Motor neuron (in vitro differentiated cells): ENCODE measurements at places on chromosomes 12 and 14. TPM values are rescaled to one million over a fixed set of nuclear protein-coding genes. Genes with fewer than 3 reads are reported as not detected.

Gene TAS2R42
- total RNA-seq, result 1.8 and 2.3 TPM in 2 replicates

Gene TBK1
- total RNA-seq, result 12.4 TPM in 2 replicates

Gene MLXIP
- total RNA-seq, result 21.6 and 22.2 TPM in 2 replicates

Gene EIF2S3B
- 1.5 and 2.0 TPM in 2 replicates for total RNA-seq

Gene GLS2
- total RNA-seq, result 4.2 and 4.7 TPM in 2 replicates

Gene FAM216A
- total RNA-seq, result 44.9 and 45.8 TPM in 2 replicates

DNA sequence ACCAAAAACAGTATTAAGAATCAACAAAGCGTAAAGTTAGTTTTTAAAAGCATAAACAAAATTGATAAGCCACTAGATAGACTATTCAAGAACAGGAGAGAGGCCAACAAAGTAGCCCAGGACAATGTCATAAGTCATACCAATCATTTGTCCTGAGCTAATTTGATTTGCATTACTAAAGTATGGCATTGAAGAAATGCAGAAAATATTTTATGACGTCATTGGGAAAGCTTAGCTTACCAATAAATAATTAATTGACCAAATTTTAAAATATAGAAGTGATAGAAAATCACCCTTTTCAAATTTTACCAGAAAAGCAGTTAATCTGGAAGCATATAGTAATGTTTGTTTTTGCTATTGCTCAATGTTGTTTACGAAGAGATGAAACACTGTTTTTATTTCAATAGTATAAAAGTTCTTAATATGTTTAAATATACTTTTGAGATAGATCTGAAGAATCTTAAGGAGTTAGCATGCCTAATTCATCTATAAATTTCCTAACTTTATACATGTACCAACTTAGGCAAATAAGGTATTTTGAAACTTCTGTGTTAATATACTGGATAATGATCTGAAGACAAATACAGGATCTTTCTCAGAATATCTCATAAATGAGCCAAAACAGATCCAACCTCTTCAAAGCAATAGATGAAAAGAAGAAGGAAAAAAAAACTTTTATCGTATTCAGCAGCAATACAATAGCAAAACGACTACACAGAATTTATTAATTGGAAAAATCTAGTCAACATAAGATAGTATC is 1118.5 kb downstream of the SLC16A7 start:
- ATAC-seq, result no peak

DNA sequence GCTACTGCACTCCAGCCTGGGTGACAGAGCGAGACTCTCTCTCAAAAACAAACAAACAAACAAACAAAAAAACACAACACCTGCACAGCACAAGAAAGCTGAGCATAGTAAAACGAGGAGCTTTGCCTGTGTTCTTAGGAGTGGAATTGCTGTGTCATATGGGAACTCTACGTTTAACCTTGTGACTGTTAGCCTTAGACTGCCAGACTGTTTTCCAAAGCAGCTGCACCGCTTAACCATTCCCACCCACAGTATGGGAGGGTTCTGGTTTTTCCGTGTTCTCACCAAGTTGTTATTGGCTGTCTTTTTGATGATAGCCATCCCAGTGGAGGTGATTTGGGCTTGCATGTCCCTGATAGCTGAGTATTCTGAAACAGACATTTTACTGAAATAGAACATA is 9.2 kb downstream of the WNT5B start:
- ATAC-seq, result no peak

DNA sequence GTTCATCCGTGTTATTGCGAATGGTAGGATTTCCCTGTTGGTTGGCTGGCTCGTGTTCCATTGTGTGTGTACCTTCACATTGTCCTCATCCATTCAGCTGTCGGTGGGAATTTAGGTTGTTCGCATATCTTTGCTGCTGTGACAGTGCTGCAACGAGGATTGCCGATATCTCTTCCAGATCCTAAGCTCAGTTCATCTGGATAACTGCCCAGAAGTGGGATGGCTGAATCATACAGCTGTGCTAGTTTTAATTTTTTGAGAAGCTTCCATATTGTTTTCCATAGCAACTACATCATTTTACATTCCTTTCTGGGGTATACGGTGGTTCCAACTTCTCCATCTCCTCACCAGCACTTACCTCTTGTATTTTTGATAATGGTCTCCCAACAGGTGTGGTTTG is 292.8 kb upstream of the SFSWAP start:
- no peak for ATAC-seq

- peak; percentile 88 for ATAC-seq
Measured at GRCh38 chr14:106211334-106211900, 685.0 kb downstream of the TMEM121 start.

DNA sequence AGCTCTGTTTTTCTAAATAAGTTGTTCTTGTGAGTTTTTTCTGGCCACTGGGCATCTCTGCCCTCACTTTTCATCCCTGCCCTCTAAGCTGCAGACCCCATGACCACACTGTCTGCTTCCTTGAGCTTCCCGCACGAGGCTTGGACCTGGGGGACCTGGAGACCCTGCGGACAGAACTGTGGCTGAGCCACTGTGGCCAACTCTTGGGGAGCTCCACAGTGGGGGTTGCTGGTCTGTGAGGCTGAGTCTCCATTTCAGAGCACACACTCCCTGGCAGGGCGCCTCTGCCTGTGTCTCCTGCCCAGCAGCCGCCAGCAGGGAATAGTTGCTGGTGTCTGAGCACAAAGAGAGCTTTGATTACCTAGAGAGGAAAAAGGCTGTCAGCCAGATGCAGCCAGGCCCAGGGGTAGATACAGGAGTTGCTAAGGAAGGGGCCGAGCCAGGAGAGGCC is 13.1 kb upstream of the RIN3 start:
- ATAC-seq, result no peak

DNA sequence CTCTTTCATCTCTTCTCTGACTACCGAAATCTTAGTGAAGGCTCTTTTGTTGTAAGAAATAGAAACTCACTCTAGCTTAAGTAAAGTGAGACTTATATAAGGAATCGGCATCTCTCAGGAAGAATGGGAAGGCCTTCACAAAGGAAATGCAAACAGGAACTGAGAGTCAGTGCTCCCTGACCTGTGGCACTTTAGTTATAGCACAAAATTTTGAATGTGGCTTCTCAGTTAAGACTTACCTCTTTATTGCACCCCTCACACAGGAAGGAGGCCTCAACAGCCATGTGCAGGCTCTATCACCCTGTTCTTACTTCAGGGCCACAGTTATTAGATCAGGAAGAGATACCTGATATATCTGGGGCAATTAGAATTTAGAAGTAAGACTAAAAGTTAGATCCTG is 224.7 kb upstream of the EGLN3 start:
- ATAC-seq, result no peak

- ATAC-seq, result peak; percentile 55
Measured at GRCh38 chr12:3304436-3305165, 186.4 kb upstream of the PRMT8 start.

- ATAC-seq, result no peak
Measured at GRCh38 chr14:26173581-26174110, 424.2 kb downstream of the NOVA1 start.

DNA sequence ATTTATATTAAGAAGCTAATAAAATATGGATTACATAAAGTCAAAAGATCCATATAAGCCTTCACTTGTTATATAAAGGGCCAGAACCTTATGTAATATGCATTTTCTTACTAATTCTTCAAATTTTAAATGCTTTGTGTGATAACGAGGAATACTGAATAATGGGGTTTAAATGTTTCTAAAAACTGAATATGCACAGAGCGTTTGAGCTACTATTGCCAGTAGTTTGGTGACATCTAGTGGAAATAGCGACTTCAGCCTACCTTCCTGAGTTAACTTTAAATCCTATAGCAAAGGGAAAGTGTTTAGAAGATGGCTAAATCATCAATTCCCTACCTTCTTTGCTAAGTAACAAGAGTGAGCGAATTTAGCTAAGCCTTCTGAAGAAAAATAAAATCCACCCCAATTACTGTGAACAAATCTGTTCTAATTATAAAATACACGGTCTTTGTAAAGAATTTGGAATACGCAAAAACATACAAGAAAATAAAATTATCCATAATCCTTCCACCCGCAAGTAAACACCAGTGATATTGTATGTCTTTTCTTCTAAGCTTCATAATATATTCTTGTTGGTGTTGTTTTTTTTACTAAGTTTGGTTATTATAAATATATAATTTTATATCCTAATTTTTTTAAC is 115.5 kb upstream of the G2E3 start:
- peak; percentile 55 for ATAC-seq

- no peak for ATAC-seq
Measured at GRCh38 chr12:21545557-21545956, 19.5 kb downstream of the SPX start.

GRCh38 chr14:59254146-59254910 is 65.9 kb downstream of the DAAM1 start:
- peak; percentile 49 for ATAC-seq

DNA sequence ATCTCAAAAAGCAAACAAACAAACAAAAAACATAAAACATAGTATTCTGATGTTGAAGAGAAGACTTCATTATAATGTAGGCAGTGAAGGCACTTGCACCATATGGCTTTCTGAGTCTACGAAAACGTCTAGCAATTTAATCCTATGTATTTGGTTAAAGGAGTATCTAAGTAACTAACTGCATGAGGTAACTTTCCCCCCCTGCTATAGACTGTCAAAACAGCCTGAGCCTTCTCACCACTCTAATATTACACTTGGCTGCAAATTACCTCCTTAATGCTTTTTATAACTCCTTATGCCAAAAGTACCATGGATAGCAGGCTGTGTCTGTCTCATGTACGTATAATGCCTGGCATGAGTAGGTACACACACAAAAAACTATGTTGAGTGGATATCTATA is 607.6 kb upstream of the FLRT2 start:
- ATAC-seq, result no peak

DNA sequence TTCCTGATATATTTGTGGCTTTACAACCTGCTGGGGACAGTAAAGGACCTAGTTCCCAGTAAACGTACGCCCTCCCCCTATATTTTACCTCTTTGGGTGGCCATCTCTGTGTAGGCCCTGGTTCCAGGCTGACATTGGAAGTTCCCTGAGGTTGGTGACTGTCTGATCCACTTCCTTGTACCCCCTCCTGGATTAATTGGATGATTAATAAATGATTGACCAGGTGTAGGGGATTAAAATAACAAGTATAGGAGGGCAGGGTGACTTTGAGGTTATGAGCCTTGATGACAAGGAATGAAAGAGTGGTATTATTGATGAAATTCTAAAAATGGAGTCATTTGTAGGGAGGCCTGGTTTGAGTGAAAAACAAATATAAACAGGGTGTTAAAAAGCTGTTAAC is 9.6 kb downstream of the SUSD6 start:
- ATAC-seq, result no peak

- ATAC-seq, result no peak
Measured at GRCh38 chr14:99503848-99504453, 22.7 kb downstream of the CCNK start.

- ATAC-seq, result no peak
Measured at GRCh38 chr12:88255847-88256246, 113.7 kb downstream of the TMTC3 start.

- ATAC-seq, result no peak
Measured at GRCh38 chr14:78701246-78701645, 531.1 kb downstream of the NRXN3 start.

DNA sequence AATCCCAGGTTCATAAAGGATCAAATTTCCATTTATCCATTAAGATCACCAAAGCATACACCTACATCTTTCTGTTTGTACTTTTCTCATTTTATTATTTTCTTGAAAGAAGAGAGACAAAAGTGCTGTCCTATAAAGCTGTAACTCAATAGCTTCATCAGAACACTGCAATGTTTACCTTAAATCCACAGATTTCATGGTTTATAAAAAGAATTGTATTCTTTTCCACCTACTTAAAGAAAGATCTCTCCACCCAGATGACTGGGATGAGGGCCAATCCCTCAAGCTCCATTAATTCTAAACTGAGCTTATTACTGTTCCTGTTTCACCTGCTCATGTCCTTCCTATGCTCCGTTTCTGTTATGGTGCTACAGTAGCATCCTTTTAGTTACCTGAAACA is 470.6 kb downstream of the BCAT1 start:
- ATAC-seq, result no peak

- peak; percentile 43 for ATAC-seq
Measured at GRCh38 chr12:43758247-43758727, 303 bp downstream of the PUS7L start.

DNA sequence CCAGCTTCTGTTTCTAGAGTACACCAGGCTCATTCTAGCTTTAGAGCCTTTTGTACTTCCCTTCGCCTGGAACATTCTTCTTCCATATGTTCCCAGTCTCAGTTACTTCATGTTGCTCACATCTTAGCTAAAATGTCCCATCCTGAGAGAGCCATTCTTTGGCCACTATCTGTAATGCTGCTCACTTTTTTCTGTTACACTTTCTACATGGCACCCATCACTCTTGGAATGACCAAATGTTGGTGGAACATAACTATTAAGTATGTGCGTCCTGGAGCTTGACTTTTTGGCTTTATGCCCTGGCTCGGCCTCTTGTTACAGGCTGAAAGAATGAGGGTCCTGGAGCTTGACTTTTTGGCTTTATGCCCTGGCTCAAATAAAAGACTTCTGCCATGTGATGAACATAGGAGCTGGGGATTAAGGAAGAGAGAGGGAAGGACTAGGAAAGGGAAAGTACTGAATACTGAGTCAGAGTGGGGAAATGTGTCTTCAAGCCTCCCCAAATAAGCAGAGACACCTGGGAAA is 442.9 kb upstream of the ATP2B1 start:
- ATAC-seq, result no peak

DNA sequence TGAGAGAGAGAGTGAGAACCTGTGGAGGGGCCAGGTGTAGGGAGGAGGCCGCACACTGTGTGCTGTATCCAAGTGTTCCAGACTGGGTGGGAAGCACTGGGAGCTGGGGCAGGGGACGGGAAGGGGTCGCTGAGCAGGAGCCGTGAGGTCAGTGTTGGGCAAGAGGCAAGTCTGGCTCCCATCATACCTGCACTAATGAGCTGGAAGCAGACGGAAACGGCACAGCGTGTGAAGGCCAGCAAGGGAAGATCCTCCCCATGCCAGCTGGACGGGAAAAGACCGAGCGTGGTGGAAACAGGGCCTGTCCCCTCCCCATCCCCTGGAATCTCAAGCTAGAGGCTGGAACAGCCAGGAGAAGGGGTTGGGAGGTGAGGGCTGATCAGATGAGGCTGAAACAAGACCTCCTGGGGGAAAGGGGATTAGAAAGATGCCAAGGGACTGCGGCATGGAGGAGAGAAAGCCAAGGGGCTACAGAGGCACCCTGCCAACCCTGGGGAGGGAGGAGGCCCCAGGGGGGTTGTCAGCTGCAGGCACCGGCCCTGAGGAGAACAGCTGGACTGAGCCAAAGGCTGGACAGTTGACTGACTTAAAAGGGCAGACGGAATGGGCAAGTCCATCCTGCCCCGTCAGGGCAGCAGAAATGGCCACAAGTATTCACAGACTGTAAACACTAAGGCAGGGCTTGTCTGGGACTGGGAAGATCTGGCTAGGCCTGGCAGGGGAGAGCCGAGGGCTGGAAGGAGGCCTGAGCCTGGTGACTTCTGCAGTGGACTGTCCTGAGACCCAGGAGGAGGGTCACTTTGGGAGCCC is 19.0 kb upstream of the LTBP2 start:
- ATAC-seq, result no peak

- no peak for ATAC-seq
Measured at GRCh38 chr12:79327465-79327864, 363.3 kb downstream of the PAWR start.

GRCh38 chr14:104871656-104872468 is 6.8 kb downstream of the CEP170B start:
- no peak for ATAC-seq

GRCh38 chr12:127657036-127657435 is 609.9 kb upstream of the TMEM132C start:
- no peak for ATAC-seq
